ENCODE measurements at places on chromosomes 13 and 19.
A peak's percentile ranks its signal among the peaks of the same experiment; 100 is the strongest.

GRCh38 chr19:5298471-5298901, 42.1 kb downstream of the PTPRS start:
- no peak overlapping the region for H3K4me3 ChIP-seq
- no peak for DNase-seq
- no peaks in the 10 kb centered on the region for H3K4me1 ChIP-seq
- no peaks in the 10 kb centered on the region for H3K36me3 ChIP-seq
- H3K27me3 ChIP-seq = no peaks in the 10 kb centered on the region

DNA sequence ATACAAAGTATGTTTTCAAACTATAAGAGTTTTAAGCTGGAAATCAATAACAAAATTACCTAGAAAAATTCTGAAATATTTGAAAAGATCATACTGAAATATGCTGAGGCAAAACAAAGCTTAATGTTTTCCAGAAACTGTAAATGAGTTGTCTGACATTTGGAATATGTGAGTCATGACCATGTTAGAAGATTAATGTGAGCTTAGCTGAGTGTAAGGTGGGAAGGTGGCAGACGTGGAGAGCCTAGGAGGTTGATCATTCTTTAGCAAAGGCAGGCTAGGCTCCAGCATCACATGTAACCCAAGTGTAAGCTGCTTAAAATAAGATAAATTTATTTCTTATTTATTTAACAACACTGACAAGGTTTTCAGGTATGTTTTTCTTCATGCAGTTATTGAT, 2086.1 kb upstream of the PCDH20 start:
- DNase-seq = no peak
- no peak overlapping the region for H3K27ac ChIP-seq
- no peaks in the 10 kb centered on the region for H3K27me3 ChIP-seq

GRCh38 chr13:100454876-100455275, 133.7 kb downstream of the GGACT start:
- no peak overlapping the region for H3K27ac ChIP-seq
- H3K36me3 ChIP-seq = peaks cover 27% of the 10 kb centered on the region
- no peaks in the 10 kb centered on the region for H3K27me3 ChIP-seq
- no peak overlapping the region for H3K4me3 ChIP-seq
- H3K4me1 ChIP-seq = no peaks in the 10 kb centered on the region
- DNase-seq = no peak

GRCh38 chr13:77946522-77946921, 27.9 kb upstream of the EDNRB start:
- H3K27me3 ChIP-seq = no peaks in the 10 kb centered on the region
- no peak overlapping the region for H3K4me3 ChIP-seq
- no peaks in the 10 kb centered on the region for H3K4me1 ChIP-seq
- no peak overlapping the region for H3K27ac ChIP-seq
- DNase-seq = no peak

- no peaks in the 10 kb centered on the region for H3K4me1 ChIP-seq
- DNase-seq = no peak
- no peak overlapping the region for H3K4me3 ChIP-seq
- H3K27ac ChIP-seq = no peak overlapping the region
Measured at GRCh38 chr13:85501616-85502015, 297.6 kb downstream of the SLITRK6 start.

DNA sequence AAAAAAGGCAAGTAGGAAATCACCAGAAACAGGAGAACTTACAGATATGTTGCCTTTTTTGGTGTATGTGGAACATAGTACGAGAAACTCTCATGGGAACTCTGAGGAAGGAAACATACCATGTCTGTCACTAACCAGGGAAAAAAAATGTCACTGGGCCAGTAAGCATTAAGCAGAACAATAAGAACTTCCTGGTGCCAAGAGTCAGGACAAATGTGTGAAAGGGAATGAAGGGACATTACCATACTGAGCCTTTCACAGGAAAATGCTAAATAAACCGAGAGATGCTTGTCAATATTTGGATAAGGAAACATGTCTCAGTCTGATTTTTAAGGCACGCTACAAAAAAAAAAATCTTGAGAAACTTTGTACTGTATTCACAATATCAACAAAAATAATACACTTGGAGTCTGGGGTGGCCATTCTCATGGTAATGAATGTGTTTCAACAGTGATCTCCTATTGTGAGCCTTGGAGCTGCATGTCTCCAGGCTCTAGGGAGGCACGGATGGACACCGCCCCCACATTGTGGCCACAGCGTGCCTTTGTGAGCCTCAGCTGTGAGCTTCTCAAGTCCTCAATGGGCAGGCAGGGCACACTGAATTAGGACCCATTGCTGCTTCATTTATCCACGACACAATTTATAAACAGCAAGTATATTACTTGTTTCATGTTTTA, 113.0 kb upstream of the ARGLU1 start:
- H3K4me1 ChIP-seq = no peaks in the 10 kb centered on the region
- peak overlapping the region; percentile 98 for H3K27ac ChIP-seq
- H3K4me3 ChIP-seq = no peak overlapping the region
- H3K36me3 ChIP-seq = no peaks in the 10 kb centered on the region
- peak; percentile 92 for DNase-seq
- H3K27me3 ChIP-seq = no peaks in the 10 kb centered on the region

Data from endodermal cell (in vitro differentiated cells).